ENCODE measurements at places on chromosomes 2 and 18.
A peak's percentile ranks its signal among the peaks of the same experiment; 100 is the strongest.

DNA sequence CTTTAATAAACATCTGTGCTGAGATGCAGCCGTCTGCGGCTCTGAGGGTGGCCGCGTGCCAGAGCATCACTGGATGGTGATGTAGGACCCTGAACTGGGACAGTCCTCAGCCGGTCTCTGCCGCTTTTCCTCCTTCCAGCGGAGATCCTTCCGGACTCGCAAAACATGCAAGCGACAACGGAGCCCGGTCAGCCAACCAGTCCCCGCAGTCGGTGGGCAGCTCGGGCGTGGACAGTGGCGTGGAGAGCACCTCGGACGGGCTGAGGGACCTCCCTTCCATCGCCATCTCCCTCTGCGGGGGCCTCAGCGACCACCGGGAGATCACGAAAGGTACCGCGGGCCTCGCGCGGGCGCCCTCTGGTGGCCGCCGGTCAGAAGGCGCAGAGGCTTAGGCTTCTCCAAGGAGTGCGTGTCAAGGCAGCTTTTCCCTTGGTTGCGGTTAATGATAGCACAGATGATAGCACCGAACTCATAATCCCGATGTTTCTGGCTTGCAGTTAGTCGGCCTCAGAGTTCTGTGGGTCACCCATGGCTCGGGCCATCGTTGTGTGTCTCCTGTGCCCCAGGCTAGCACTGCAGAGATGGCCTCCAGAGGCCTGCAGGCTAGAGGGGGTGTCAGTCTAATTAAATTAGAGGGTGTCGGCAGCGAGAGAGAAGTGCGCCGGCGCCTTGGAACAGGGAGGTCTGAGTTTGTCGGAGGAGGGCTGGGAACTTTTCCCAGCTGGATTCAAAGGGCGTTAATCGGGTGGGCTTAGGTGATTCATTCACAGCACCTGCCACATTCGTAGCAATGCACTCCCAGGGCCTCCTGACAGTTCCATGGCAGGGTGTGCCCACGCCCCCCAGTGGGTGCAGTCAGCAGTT lies 38.5 kb downstream of the LPIN1 start:
- DNase-seq = peak; percentile 20

DNA sequence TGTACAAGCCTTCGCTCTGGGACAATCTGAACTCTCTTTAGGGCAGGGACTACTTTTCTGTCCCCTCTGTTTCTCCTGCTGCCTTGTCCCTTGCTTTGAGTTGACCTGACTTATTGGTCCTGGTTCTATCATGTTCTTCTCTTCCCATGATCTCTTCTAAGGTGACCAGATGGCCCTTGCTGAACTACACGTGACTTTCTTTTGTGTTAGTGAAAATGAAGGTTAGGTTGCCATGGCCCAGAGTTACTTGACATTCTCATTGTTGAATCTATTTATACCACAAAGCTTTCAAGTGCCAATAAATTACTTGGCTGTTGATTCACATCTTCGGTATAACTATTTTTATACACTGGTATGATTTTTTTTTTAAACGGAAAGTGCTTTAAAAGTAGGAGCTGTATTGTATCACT lies 24.4 kb downstream of the MRPL33 start:
- DNase-seq = no peak

DNA sequence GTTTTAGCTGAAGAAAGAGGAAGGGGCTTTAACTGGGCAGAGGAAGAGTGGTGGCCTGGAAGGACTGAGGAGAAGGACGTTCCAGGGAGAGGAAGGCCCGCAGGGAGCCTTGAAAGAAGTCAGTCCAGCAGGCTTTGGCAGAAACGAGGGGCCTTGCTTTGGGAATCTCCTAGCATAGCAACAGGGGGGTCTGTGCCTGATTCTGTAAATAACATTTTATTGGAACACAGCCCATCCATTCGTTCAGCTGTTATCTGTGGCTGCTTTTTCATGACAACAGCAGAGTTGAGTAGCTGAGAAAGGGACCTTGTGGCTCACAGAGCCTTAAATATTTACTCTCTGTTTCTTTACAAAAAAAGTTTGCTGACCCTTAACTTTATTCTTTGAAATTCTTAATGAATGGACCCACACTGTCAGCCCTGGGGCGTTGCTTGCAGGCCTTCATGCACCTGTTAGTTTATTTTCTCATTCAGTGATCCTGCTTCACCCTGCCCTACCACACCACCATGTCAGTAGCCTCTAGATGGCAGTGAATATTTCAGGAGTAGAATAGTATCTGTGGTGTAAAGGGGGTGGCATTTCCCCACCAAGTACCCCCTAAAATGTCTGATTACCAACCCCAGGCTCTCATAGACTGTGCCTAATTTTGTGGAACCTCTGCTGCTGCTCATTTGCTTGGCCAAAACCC lies 61.0 kb downstream of the MGAT5 start:
- DNase-seq = no peak

DNA sequence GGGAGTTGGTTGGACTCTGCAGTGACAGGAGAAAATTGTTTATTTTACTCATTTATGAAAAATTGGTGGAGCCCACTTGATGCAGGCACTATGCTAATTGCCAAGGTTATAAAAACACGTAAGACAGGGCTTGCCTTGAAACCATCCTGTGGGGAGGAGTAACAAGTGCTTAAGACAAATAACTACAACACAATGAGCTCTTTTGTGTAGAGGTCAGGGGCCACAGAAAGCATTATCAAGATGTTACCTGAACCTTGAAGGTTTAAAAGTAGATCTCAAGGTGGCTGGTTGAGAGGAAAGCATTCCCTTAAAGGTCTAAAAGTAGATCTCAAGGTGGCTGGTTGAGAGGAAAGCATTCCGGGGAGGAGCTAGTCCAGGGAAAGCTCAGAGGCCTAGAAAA lies 381.8 kb upstream of the POU3F3 start:
- no peak for DNase-seq

- DNase-seq = no peak
These were observed 1392.4 kb upstream of the SLC39A10 start for GRCh38 chr2:194264586-194264985.

- no peak for DNase-seq
These were observed 216.5 kb downstream of the CDCA7 start for GRCh38 chr2:173571021-173571821.

- no peak for DNase-seq
These were observed 172.3 kb downstream of the ARL6IP6 start for GRCh38 chr2:152890736-152891135.

DNA sequence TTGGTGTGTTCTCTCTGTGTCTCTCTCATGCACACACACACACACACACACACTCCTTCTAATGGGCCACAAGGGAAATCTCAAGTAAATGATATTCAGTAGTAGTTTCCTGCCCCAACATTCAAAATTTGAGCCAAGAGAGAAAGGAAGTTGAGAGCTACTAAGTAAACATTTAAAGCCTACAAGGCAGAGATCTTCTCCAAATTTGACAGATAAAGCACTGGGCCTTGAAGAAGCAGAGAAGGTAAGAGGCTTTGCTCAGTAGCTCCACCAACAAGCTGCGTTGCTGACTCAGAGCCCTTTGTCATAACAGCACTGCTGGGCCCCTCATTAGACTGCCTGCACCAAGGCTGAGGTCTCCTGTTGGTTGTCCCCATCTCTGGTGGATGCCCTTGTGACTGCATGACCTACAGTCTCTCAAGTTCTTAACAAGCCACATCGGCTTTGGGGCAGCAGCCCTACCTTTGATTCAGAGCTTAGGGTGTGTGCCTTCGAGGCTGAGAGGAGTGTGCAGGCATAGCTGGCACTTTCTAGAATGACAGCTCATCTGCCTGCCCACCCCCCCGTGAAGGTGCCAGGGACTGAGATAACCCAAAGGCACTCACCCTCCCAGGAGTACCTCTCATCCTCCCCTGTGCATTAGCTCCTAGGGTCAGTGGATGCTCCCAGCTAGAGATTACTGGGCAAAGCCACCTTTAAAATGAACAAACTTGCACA lies 32.3 kb upstream of the NEB start:
- DNase-seq = no peak

- DNase-seq = no peak
These were observed 295.1 kb downstream of the CNTNAP5 start for GRCh38 chr2:124320051-124320688.

DNA sequence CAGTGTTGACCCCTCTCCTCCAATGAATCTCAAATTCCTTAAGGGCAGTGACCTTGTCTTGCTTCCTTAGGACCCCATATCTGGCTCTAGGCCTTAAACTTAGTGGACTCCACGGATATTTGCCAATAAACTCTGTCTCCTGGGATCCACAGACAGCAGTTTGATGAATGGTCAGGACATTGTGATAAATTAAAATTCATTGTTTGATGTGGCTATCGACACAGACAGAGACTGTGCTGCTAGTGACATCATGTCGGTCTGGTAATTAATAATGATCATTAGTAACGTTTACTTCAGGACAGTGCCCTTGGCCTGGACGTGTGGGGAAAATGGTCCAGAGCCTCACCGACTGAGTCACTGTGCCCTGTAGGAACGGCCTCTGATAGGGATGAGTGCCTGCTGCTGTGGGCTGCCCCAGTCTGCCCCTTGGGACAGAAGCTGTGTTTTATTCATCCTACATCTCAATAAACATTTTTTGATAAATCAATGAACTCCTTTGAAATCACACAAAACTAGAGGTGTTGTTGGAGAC lies 5.2 kb upstream of the SLC35F6 start:
- DNase-seq = no peak

GRCh38 chr18:63881851-63882250 lies 5.7 kb upstream of the SERPINB2 start:
- no peak for DNase-seq

DNA sequence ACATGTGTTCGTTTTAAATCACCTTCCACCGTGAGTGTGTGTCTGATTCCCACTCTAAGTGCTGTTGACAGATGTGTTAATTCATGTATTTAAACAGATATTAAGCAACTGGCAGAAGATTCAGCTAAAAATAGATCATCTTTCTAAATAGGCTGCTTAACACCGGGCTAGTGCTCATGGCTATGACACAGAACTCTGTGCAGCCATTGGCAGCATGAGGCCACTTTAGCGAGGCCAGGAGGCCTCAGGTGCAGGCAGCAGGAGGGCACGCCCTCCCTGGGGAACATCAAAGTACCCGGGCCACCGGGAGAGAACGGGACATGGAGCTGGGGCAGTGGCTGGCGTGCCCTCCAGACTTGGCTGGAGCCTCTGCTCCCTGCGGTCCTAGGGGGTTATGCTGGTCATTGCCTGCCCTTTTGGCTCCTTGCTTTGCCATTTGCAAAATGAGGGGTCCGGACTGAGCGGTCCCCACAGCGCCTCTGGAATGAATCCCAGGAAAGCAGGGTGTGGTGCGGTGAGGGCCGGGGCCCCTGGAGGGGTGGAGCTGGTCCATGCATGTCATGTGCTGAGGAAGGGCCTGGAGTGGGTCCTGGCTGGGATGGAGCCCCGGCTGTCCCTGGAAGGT lies 62.8 kb upstream of the HDAC4 start:
- DNase-seq = no peak

GRCh38 chr2:168461178-168461941 lies 5.3 kb downstream of the CERS6 start:
- DNase-seq = no peak

DNA sequence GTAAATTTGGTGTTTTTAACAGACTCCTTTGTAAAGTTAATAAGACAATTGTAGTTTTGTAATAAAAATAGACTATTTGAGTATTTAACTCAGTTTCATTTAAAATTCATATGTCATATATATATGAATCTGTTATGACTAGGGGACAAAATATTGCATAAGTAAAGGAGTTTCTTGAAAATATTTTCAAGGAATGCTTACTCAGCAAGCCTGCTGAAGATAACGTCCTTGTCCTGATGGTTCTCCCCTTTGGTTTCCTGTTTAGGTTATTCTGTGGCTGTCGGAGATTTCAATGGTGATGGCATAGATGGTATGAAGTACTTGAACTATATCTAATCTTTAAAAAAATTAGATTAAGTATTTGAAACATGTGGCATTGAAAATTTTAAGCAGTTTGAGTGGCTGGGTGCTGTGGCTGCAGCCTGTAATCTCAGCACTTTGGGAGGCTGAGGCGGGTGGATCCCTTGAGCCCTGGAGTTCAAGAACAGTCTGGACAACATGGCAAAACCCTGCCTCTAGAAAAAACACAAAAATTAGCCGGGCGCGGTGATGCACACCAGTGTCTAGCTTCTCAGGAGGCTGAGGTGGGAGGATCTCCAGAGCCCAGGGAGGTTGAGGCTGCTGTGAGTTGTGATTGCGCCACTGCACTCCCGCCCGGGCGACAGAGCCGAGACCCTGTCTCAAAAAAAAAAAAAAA lies 47.1 kb downstream of the ITGAV start:
- no peak for DNase-seq

DNA sequence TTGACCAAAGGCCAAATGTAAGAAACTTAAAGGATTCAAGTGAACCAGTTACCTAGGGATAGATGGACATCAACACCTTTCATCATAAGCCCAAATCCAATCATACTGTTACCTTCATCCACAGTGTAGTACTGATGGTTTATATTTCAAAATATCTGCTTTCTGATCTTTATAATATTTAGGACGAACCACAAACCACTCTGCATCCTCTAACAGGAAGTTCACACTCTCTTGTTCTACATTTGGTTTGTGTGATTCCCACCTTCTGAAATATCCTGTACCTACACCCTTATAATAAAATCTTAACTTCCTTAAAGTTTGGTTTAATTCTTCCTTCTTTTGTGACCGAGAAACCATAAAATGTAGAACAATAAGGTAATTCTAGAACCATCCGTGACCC lies 535.7 kb upstream of the CHAC2 start:
- DNase-seq = no peak

DNA sequence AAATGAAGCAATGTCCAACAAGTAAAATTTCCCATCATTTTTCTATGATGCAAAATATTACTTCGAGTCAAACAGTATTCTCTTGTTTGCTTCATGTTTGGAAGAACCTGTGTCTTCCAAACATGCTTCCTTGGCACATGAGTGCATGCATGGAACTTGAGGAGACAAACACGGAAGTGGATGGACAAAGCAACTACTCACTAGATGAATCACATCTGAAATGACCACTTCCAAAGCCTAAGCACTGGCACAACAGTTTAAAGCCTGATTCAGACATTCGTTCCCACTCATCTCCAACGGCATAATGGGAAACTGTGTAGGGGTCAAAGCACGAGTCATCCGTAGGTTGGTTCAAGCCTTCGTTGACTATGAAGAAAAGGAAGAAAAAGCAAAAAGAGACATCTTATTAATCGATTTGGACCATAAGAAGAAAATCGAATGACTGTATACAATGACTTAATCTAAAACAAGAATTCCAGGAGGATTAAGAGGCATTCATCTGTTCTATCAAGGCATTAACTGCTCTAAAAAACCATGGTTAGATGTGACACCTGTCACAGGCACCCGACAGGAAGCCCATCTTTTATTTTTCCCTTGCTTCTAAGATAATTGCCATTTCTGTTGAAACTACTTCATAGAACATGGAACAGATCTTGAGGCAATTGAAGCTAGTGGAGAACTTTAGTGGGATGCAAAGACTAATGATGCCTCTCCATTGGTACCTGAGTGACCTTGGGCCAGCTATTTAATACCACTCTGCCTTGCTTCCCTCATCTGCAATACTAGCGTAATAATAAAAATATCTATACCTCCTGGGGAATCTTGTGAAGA lies 56.0 kb downstream of the ATIC start:
- DNase-seq = no peak

GRCh38 chr18:75506913-75507312 lies 79.4 kb upstream of the SMIM21 start:
- no peak for DNase-seq

DNA sequence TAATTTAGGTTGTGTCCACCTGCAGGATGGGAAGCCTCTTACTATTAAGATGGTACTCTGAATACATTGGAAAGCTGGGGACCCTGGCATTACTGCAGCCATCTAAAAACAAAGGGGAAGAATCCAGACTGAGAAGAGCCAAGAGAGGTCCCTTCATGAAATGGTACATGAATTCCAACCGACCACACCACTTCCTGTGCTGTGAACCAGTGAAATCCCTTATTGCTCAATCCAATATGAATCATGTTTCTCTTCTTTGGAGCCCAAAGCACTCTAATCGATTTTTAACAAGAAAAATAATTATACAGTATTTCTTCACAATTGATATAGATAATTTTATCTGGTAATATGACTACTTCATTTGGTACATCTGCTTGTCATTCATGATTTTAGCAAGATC lies 479.7 kb upstream of the RAB6C start:
- DNase-seq = no peak
